ENCODE measurements at places on chromosomes 1 and 21. TPM values are rescaled to one million over a fixed set of nuclear protein-coding genes. Genes with fewer than 3 reads are reported as not detected.

Gene RAB25
- 1.5 TPM for total RNA-seq

GRCh38 chr1:8660411-8660828, 157.0 kb downstream of the RERE start:
- H3K4me1 ChIP-seq: peaks cover 34% of the 10 kb centered on the region
- H3K27me3 ChIP-seq: no peaks in the 10 kb centered on the region
- H3K4me3 ChIP-seq: no peak overlapping the region
- H3K36me3 ChIP-seq: no peaks in the 10 kb centered on the region
- H3K27ac ChIP-seq: no peak overlapping the region

Gene UBL4B
- total RNA-seq: not detected

Gene LEMD1
- not detected for total RNA-seq

DNA sequence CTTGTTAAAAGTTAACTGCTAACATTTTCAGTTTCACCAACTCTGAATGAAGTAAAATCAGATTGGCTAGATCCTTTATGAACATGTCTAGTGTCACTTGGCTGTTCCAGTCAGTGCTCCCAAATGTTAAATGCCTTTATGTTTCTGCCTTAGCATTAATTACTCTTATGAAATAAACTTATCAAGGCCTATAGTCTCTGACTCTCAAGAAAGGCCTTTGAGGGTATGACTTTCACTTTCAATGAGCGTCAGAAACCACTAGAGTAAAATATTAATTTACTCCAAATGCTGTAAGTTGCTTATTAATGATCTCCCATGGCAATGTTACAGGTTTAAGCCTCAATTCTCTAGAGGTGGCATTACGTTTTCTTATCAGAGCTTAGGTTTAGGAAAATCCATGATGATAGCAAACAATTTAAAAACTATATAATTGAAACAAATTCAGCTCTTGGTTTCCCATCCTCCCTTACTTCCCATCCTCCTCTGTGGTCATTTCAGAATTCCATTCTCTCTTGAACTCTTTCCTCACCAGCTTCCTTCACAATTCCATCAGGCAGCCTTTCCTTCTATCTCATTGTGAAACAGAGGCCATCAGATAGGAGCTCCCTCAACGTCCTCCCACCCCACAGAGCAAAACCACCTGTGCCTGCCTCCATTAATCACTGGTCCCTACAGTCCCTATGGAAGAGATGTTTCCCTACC, 108.6 kb upstream of the COP1 start:
- H3K4me1 ChIP-seq: no peaks in the 10 kb centered on the region
- no peak overlapping the region for H3K27ac ChIP-seq
- no peaks in the 10 kb centered on the region for H3K27me3 ChIP-seq
- no peaks in the 10 kb centered on the region for H3K36me3 ChIP-seq
- no peak for DNase-seq

- DNase-seq: no peak
- no peak overlapping the region for H3K27ac ChIP-seq
- no peaks in the 10 kb centered on the region for H3K4me1 ChIP-seq
- H3K27me3 ChIP-seq: no peaks in the 10 kb centered on the region
- no peaks in the 10 kb centered on the region for H3K36me3 ChIP-seq
Measured at GRCh38 chr21:44755227-44755626, 43.9 kb upstream of the TSPEAR start.

Gene PTPRC
- total RNA-seq: 946 TPM

DNA sequence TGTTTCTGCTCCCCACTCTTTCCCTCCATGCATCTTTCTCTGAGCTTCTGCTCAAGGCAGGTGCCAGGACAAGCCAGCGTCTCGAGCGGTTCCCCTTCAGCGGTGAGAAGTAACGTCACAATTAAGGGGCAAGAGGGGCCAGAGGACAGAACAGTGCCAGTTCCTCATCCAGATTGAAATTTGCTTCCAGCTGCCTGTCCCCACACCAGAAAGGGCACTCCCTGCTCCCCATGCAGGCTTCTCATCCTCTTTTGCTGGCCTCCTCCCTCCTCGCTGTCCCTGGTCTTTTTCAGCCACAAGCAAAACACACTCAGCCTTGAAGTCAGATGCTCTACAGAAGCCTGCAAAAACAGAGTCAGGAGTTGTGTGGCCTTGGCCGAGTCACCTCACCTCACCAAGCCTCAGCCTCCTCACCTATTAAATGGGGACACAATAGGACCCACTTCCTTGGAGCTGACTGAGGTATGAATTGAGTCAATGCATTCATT, 35.0 kb upstream of the ECE1 start:
- no peaks in the 10 kb centered on the region for H3K27me3 ChIP-seq
- no peak for DNase-seq
- H3K4me1 ChIP-seq: peaks cover 68% of the 10 kb centered on the region
- H3K4me3 ChIP-seq: peak overlapping the region; percentile 79
- peaks cover 7% of the 10 kb centered on the region for H3K36me3 ChIP-seq

Gene NMNAT2
- total RNA-seq: not detected

DNA sequence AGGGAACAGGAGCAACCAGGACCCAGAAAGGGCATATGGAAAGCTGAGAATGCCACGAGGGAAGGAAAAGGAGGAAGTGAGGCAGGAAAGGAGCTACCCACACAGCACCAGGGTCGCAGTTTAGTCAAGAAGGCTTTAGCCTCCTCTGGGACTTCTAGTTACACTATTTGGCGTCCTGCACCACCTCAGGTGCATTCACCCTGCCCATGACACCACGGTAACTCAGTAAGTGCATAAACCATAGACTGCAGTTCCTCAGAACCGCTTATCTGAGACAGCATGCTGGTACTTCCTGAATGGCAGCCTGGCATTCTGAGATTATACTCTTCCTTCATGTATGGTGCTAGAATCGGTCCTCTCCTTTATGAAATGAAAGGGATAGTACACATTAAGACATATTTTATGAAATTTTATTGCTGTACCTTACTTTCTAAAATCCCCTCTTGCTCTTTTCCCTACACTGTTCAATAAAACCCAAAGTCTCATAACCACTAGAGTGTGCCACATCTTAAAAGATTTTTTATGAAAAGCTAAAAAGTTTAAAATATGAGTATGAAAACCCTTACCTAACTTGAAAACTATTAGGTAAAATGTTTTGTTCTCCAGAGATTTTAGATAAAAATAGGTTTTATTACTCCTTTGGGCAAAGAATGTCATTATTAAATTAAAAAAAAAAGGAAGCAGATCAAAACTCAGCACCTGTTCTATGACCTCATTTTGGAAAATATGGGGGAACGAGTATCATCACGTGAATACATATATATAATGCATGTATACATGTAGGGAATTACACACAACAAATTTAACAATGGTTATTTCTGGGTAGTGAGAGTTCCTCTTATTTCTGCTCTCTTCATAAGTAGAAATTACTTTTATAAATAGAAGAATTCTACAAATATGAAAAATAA, 67.3 kb downstream of the VAV3 start:
- DNase-seq: peak; percentile 2
- no peaks in the 10 kb centered on the region for H3K27me3 ChIP-seq
- H3K36me3 ChIP-seq: no peaks in the 10 kb centered on the region
- H3K4me1 ChIP-seq: peaks cover 40% of the 10 kb centered on the region

Gene SGIP1
- total RNA-seq: not detected

Gene SLC44A3
- not detected for total RNA-seq

GRCh38 chr1:165900576-165901380, 73.4 kb downstream of the UCK2 start:
- no peak overlapping the region for H3K4me3 ChIP-seq
- H3K27me3 ChIP-seq: no peaks in the 10 kb centered on the region
- DNase-seq: no peak
- H3K4me1 ChIP-seq: no peaks in the 10 kb centered on the region

GRCh38 chr1:29441916-29442668, 205.8 kb downstream of the PTPRU start:
- no peak overlapping the region for H3K4me3 ChIP-seq
- no peak overlapping the region for H3K27ac ChIP-seq
- no peak for DNase-seq
- H3K36me3 ChIP-seq: no peaks in the 10 kb centered on the region
- no peaks in the 10 kb centered on the region for H3K27me3 ChIP-seq
- H3K4me1 ChIP-seq: no peaks in the 10 kb centered on the region

Gene RNF186
- total RNA-seq: not detected

Gene KCNK1
- total RNA-seq: 0.99 TPM

DNA sequence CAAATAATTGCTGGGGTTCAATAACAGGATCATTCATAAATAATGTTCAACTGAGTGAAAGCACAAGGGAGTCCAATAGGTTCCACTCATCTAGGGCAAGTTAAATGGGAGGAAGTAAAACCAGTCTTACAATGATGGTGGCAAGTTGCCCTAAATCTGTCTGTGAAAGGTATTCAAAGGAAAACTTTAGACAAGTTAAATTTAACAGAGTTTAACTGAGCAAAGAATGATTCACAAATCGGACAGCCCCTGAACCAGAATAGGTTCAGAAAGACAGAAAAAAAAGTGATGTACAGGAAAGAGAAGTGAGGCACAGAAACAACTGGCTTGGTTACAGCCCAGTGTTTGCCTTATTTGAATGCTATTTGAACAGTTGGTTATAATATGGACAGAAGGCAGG, 183.5 kb upstream of the ADGRL4 start:
- H3K4me1 ChIP-seq: no peaks in the 10 kb centered on the region
- H3K27me3 ChIP-seq: no peaks in the 10 kb centered on the region
- no peak overlapping the region for H3K4me3 ChIP-seq
- DNase-seq: no peak
- no peaks in the 10 kb centered on the region for H3K36me3 ChIP-seq

Gene RPTN
- not detected for total RNA-seq

DNA sequence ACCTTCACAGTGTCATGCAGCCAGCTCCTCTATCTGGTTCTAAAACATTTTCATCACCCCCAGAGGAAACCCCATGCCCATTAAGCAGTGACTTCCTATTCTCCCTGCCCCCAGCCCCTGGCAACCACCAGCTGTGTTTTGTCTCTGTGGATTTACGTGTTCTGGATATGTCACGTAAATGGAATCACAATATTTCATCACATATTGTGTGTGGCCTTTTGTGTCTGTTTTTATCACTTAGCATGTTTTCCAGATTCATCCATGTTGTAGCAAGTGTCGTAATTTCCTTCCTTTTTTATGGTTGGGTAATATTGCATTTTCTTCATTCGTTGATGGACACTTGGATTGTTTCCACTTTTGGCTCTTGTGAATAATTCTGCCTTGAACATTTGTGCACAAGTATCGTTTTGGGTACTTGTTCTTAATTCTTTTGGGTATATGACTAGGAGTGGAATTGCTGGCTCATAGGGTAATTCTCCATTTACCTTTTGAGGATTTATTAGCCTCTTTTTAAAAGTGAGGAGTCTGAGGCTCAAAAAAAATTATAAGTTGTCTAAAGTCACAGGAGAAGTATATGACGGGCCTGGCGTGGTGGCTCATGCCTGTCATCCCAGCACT, 127.0 kb downstream of the MRPS6 start:
- no peaks in the 10 kb centered on the region for H3K36me3 ChIP-seq
- no peak overlapping the region for H3K4me3 ChIP-seq
- H3K27me3 ChIP-seq: no peaks in the 10 kb centered on the region
- no peak overlapping the region for H3K27ac ChIP-seq

GRCh38 chr1:107871687-107872395, 93.1 kb downstream of the VAV3 start:
- H3K27ac ChIP-seq: peak overlapping the region; percentile 64
- H3K27me3 ChIP-seq: no peaks in the 10 kb centered on the region
- peaks cover 37% of the 10 kb centered on the region for H3K4me1 ChIP-seq
- H3K4me3 ChIP-seq: peak overlapping the region; percentile 42
- no peaks in the 10 kb centered on the region for H3K36me3 ChIP-seq
- no peak for DNase-seq

Gene KRTAP19-3
- not detected for total RNA-seq

- no peaks in the 10 kb centered on the region for H3K36me3 ChIP-seq
- no peak overlapping the region for H3K27ac ChIP-seq
- peak overlapping the region; percentile 59 for H3K4me3 ChIP-seq
- H3K4me1 ChIP-seq: no peaks in the 10 kb centered on the region
- H3K27me3 ChIP-seq: peaks cover 4% of the 10 kb centered on the region
- DNase-seq: peak; percentile 25
Measured at GRCh38 chr21:43585924-43586413, 73.3 kb downstream of the HSF2BP start.

Gene ANP32E
- total RNA-seq: 51.5 TPM

DNA sequence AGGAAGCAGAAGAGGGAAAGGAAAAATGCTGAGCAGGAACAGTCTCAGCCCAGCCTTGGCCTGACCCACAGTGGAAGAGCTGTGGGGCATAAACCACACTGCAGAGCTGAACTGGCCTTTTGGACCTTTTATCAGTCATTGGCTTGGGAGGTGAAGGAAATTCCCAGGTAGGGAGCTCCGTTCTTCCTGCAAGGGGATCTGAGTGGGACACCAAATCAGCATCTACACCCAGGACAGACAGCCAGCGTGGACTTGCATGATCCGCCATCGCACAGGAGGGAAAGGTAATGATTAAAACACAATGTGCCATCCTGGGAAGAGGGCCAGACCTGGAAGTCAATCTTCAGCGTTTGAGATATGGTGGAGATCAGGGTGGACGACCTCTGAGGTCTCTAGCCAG, 1.2 kb upstream of the MTFR1L start:
- H3K36me3 ChIP-seq: no peaks in the 10 kb centered on the region
- no peak overlapping the region for H3K4me3 ChIP-seq
- H3K27me3 ChIP-seq: no peaks in the 10 kb centered on the region
- peaks cover 23% of the 10 kb centered on the region for H3K4me1 ChIP-seq
- no peak for DNase-seq
- H3K27ac ChIP-seq: no peak overlapping the region

GRCh38 chr1:217138799-217139466, 415.7 kb upstream of the ESRRG start:
- no peak for DNase-seq
- no peak overlapping the region for H3K27ac ChIP-seq
- peaks cover 24% of the 10 kb centered on the region for H3K27me3 ChIP-seq
- H3K36me3 ChIP-seq: no peaks in the 10 kb centered on the region
- H3K4me3 ChIP-seq: no peak overlapping the region
- H3K4me1 ChIP-seq: no peaks in the 10 kb centered on the region

DNA sequence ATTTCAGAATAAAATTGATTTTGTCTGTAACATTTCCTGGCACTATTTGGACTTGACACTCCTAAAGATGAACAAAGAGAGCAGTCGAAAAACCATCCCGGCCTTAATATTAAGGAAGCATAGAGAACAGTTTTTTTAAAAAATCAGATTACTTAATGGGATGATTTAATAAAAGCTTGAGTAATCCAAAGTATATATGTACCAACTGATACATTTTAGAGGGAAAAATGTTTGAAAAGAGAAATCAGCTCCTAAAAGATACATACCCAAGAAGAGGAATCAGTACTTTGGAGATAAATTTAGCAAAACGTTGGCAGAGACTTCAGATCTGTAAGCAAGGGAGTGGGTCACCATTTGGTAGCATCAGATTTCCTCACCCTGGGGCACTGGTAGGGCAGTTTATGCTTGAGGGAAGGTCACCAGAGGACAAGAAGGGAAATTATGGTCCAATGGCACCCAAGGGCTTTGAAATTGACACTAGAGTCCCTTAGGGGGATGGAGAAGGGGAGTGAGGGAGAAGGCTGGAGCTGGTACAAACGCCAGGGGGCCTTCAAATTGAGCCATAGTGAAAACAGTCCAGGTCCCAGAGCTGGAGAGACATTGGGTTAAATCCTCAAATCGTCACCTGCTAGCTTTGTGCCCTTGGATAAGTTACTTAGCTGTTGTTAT, 5.9 kb downstream of the SLAMF7 start:
- no peak for DNase-seq
- H3K27me3 ChIP-seq: no peaks in the 10 kb centered on the region
- no peaks in the 10 kb centered on the region for H3K4me1 ChIP-seq
- H3K4me3 ChIP-seq: peak overlapping the region; percentile 50

- DNase-seq: no peak
- no peak overlapping the region for H3K4me3 ChIP-seq
- H3K4me1 ChIP-seq: peaks cover 37% of the 10 kb centered on the region
- no peaks in the 10 kb centered on the region for H3K27me3 ChIP-seq
Measured at GRCh38 chr1:246592695-246593094, 26.4 kb downstream of the CNST start.
